ENCODE measurements at places on chromosomes 5 and 9. TPM values are rescaled to one million over a fixed set of nuclear protein-coding genes. Genes with fewer than 3 reads are reported as not detected.

GRCh38 chr5:68067976-68068603, 147.5 kb upstream of the PIK3R1 start:
- no peak for DNase-seq

EQTN gene
- polyA plus RNA-seq, result not detected

DNA sequence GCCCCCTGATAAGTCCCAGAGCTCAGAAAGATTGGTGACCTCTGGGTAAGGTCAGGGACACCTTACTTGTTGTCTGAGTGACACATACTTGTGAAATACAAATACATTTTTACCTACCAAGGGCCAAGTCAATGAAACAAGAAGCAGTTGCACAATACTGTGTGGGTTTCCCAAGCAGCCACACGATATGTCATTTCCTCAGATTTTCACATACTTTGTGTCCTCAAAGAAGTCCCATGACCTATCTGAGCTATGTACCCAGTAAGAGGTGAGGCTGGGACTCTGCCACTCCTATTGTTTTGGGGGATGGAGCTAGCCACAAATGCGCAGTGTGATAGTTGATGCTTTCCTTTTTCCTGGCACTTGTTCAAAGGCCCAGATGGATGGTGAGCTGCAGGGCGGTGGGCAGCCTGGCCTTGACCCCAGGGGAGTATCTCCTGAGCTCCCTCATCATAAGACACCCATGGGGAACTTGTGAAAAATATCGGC, 4.8 kb upstream of the SLC25A51 start:
- no peak for DNase-seq

DNA sequence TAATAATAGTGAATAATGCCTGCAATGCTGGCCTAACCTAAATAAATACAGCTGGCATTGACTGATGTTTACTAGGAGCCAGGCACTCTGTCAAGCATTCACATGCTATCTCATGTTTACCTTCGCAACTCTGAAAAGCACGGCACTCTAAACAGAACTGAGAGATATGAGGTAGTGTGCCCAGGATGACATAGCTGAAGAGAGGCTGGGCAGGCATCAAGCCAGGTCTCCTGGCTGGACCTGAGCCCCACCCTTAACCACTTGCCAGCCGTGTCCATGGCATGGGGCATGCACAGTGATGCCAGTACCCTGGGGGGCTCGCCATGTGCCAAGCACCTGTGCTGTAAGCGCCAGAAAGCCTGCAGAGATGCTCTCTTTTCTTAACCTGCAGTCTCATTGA, 119.4 kb upstream of the MVB12B start:
- DNase-seq, result no peak

DNA sequence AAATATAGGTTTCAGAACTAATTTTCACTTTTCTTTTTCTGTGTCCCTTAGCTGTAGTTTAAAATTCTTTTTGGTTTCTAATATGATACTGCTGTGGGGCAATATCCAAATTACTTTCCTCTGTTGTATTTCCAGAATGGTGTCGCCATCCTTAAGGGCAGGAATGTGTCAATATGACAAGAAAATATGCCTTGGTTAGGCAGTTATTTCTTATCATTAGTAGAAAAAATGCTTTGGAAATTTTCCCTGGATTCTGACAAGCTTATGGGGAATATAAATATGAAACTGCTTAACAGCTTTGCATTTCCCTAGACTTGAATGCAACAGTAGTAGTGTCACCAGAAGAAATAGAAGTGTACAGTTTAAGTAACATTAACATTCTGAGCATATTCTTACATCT, 29.4 kb downstream of the ANKRD34B start:
- DNase-seq, result no peak

- DNase-seq, result no peak
Observed at GRCh38 chr9:110188991-110189390, 19.0 kb downstream of the C9orf152 start.

AJM1 gene
- 1.3 TPM for polyA plus RNA-seq

DNA sequence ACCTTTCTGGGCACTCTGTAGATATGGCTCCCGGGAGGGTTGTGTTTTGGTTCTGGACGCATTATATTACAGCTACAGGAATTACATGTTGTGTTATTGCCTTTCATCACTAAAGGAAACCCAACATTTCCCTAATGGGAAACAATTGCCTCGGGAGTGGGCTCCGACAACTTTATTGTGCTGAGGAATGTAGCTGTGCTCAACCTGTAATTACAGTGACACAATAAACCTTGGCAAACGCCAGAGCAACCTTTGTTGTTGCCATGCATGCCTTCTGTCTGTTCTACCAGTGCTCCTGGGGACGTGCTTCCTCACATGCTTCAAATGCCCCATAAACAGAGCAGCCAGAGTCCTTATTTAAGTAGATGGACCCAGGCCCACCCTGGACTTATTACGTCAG, 182.4 kb downstream of the DIRAS2 start:
- no peak for DNase-seq

- DNase-seq, result peak; percentile 68
Observed at GRCh38 chr9:37938121-37938891, 34.4 kb upstream of the SLC25A51 start.

ACSL6 gene
- 1.5 TPM for polyA plus RNA-seq

SLC6A7 gene
- polyA plus RNA-seq, result 0.15 TPM

GRCh38 chr9:136185596-136186366, 19.1 kb downstream of the LHX3 start:
- DNase-seq, result no peak

ANKRD18B gene
- polyA plus RNA-seq, result 0.81 TPM

DNA sequence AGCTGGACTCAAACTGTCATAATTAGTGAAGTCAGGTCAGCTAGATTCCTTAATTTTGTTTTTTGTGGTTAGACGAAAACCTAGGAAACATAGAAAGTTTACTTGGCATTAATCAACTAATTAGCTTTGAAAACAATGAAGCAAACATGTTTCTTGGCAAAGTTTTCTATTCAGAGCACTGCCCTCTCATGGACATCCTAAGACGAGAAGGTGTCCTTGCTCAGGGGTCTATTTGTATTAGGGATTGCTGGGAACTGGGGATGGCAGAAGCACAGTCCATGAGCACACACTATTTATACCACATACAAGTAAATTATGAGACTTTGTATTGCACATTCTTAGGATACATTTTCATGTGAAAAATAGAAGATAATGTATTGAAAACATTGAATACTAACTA, 49.7 kb downstream of the POC5 start:
- no peak for DNase-seq

FBN2 gene
- 74.6 TPM for polyA plus RNA-seq

Measured in muscle of back (tissue), 13 donors.